Bronchial smooth muscle cell (primary cell): ENCODE measurements at places on chromosomes 4 and X. TPM values are rescaled to one million over a fixed set of nuclear protein-coding genes. Genes with fewer than 3 reads are reported as not detected.

The PABPC4L gene
- total RNA-seq, result 0.09 and 0.47 TPM in 2 replicates

The ITIH6 gene
- not detected in 2 replicates for total RNA-seq

The SMARCAD1 gene
- total RNA-seq, result 22.8 and 26.5 TPM in 2 replicates

The NEUROG2 gene
- total RNA-seq, result not detected in 2 replicates

The FAM156A gene
- total RNA-seq, result 14.5 and 20.3 TPM in 2 replicates

The SLC4A4 gene
- total RNA-seq, result 7.7 and 8.5 TPM in 2 replicates

The PNMA3 gene
- 0.16 and 0.26 TPM in 2 replicates for total RNA-seq

The TAF7L gene
- 0.69 and 0.95 TPM in 2 replicates for total RNA-seq

The AP1S2 gene
- 17.5 and 20.3 TPM in 2 replicates for total RNA-seq

The PAGE4 gene
- total RNA-seq, result not detected in 2 replicates

The SRPX2 gene
- total RNA-seq, result 26.0 and 36.9 TPM in 2 replicates

The PABPC1L2A gene
- not detected in 2 replicates for total RNA-seq

The GRID2 gene
- under 0.01 TPM in 1 of 2 replicates, not detected in the other for total RNA-seq

The NUDT11 gene
- 9.6 and 10.4 TPM in 2 replicates for total RNA-seq

The MAD2L1 gene
- total RNA-seq, result 1.2 and 4.7 TPM in 2 replicates

The OTC gene
- total RNA-seq, result 0.09 and 0.16 TPM in 2 replicates

The STPG2 gene
- total RNA-seq, result 0.16 TPM in 1 of 2 replicates, not detected in the other

The SCOC gene
- total RNA-seq, result 16.8 and 44.4 TPM in 2 replicates

The ZNF630 gene
- total RNA-seq, result 1.4 and 1.9 TPM in 2 replicates

The FGFBP1 gene
- total RNA-seq, result not detected in 2 replicates

The OTUD6A gene
- total RNA-seq, result not detected in 2 replicates

The C4orf36 gene
- total RNA-seq, result 1.1 and 2.1 TPM in 2 replicates

The AWAT1 gene
- total RNA-seq, result not detected in 2 replicates

The SCD5 gene
- 11.6 and 14.2 TPM in 2 replicates for total RNA-seq

The ALAS2 gene
- total RNA-seq, result not detected in 2 replicates

The TEX11 gene
- not detected in 2 replicates for total RNA-seq

The XIAP gene
- 33.9 and 114 TPM in 2 replicates for total RNA-seq

The COL25A1 gene
- total RNA-seq, result 0.16 and 0.34 TPM in 2 replicates

The PFKFB1 gene
- total RNA-seq, result 0.16 TPM in 1 of 2 replicates, not detected in the other

The SFRP2 gene
- total RNA-seq, result not detected in 2 replicates

The TMPRSS11A gene
- not detected in 2 replicates for total RNA-seq
